ENCODE measurements at places on chromosomes 6 and 20. TPM values are rescaled to one million over a fixed set of nuclear protein-coding genes. Genes with fewer than 3 reads are reported as not detected.

DNA sequence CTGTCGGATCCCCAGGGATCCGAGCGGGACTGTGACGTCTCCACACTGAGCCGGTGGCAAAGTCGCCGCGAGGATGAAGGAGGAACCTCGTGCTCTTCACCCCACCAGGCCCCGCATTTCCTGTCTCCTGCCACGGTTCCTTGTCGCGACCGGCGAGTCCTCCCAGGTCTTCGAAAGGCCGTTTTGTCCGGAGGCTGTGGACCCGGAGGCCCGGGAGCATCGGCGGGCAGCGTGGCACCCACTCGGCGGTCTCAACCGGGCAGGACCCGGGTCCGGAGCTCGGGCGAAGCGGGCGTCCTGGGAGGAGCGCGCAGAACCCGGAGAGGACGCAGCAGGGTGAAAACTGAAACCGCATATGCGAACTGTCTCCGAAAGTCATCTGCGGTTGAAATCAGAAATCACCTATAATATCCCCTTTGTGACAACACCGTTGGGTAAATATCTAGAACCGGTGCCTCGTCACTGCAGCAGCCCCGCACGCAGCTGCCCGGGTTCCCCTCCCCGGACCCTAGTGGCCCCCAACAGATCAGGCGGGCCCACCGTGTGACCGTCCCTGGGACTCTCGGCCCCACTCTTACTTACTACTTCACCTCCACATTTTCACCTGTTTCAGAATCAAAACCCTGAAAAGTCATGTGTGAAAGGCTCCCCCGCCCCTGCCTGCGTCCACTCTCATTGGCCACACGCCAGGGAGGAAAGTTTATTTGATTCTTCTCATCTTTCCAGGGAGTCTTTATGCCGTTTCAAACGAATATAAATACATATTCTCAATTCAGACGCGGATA lies 3.1 kb upstream of the ULBP2 start:
- DNase-seq, result peak; percentile 37

DNA sequence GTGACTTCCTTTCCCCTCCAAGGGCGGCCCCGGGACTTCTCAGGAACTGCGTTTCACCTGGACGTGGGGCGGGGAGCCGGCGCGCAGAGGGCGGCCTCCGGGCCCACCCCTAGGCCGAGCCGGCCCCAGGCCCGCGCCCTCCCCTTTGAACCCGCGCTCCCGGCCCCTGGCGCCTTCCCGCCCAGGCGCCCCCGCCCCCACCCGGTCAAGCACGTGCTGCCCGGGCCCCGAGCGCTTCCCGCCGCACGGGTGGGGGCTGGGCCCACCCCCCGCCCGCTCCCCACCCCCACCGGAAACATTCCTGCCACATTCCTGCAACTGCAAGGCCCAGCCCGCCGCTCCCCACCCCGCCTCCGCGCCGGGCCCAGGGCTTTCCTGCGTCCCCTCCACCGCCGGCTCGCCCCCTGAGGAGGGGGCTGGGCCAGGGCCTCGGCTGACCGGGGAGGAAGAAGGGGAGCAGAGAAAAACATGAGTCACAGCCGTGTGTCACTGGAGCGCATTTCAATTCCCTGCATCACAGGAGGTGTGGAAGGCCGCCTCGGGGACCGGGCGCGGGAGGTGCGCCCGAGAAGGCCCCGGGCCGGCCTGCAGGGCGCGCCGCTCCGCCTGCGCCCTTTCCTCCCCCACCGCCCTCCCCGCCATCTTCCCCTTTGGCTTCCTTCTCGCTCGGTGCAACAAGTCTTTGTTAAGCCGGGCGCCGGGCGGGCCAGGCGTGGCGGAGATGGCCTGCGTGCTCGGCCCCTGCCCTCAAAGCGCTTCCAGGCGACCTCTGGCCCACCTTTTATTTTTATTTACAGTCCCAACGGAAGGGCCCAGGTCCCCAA lies 1.2 kb upstream of the HMGA1 start:
- DNase-seq, result peak; percentile 57

GRCh38 chr6:27279513-27280063 lies 32.1 kb downstream of the PRSS16 start:
- DNase-seq, result no peak

DNA sequence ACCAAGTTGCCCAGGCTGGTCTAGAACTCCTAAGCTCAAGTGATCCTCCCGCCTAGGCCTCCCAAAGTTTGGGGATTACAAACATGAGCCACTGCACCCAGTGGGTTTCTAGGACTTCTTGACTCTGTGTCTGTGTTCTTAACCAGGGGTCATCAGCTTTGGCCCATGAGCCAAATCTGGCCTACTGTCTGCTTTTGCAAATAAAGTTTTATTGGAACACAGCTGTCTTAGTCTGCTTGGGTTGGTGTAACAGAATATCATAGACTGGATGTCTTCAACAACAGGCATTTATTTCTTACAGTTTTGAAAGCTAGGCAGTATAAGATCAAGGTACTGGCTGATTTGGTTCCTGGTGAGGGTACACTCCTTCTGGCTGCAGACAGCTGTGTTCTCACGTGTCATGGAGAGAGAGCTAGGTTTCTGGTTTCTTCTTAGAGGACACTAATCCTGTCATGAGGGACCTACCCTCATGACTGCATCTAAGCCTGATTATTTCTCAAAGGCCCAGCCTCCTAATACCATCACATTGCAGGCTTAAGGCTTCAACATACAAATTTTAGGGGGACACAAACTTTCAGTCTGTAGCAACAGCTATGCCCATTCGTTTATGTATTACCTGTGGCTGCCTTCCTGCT lies 23.3 kb downstream of the ARFGEF2 start:
- DNase-seq, result no peak

DNA sequence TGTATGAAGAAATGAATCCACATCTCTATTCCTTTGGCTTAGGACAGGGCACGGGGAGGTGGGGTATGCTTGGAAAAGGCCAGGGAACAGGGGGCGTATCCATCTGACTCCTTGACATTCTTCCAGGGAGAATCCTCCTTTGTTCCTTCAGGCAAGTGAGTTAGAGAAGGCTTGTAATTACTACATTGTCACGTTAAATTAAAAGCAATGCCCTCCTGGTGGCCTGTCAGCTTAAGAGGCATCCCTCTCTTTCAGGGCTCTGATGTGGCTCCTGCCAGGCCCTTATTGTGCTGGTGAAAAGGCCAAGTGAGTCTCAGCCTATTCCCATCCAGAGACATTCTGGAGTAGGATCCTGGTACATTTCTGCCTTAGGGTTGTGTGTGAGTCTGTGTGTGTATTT lies 128.3 kb downstream of the FOXA2 start:
- no peak for DNase-seq

DNA sequence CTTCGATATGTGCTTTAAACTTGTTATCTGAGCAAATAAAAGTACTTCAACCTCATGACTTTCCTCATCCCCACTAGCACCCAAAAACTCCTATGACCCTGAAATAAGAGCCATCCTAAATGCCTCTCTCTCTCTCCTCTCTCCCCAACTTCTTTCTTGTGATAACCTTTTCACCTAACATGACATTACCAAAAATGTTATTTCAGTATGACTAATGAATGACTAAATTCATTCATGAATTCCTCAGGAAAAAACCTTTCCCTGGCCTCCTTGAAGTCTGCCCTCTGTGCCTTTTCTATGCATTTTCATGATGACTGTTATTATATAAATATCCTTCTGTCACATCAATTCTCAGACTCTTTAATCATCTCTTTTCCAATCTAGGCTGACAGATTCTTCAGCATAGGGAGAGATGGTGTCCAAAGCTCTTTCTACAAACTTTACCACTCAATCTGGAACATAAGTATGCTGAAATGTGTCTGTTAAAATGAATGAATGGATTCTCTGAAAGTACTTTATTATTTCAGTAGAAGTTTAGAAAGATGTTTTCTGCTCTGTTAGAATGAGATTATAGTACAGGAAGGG lies 114.3 kb upstream of the GGTLC1 start:
- DNase-seq, result no peak

ADGRF1 gene
- not detected for total RNA-seq

NFATC2 gene
- 63.0 TPM for total RNA-seq

All from CD8-positive, alpha-beta memory T cell (primary cell).